Hepatocyte (in vitro differentiated cells): ENCODE measurements at places on chromosomes 12 and 14. TPM values are rescaled to one million over a fixed set of nuclear protein-coding genes. Genes with fewer than 3 reads are reported as not detected.

Gene CLEC9A
- not detected in 2 replicates for polyA plus RNA-seq

GRCh38 chr14:91237219-91237618 lies 7.3 kb downstream of the GPR68 start:
- no peak for DNase-seq

DNA sequence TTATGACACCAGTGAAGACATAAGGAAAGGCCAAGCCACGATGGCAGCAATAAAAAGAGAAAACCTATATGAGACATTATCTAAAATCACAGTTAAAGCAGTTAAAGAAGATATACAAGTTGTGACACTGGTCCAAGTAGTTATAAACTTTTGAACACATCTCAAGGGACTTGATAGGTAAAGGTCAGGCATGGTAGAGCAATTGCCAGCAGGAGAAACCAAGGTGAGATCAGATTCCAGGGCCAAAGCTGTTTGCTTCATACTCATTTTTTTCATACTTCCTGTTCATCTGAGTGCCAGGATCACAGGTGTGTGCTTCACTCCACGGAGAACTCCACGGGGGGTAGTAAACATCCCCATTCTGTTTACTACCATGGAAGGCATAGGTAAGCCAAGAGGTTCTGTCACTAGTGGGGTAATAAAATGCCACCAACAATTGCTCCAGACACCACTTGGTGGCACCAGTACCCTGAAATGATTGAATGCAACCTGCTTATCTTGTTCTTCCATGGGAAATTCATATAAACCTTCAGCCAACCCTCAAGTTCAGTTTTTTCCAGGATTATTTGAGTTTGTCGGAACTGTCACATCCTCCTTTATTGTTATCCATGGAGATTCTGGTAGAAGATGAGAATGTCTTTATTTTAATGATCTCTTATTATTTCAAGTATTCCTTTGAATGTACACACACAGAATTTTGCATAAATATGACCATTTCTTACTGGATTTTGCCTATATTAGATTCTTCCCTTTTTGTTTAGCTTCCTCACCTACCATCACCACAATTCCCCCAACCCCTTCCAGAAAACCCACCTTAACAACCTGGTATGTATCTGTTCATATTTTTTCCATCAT lies 59.2 kb upstream of the TSPAN8 start:
- DNase-seq: peak; percentile 41

- DNase-seq: no peak
These were observed 164.4 kb upstream of the HIF1A start for GRCh38 chr14:61530896-61531295.

DNA sequence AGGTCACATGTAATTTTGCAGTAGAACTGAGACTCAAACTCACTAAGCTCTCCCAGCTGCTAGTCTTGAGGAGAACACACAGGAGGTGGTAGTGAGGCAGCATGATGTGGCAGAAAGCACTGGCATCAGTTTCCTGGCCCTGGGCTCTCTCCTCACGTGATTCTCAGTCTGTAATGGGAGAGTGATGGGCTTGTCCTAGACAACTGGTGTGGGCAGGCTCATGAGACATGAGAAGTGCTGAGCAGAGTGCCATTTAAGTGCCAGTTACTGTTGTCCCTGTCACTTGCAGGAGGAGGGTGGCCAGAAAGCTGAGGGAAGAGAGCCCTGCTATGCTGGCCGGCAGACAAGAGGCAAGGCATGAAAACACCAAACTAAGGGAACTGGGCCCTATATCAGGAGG lies 48.5 kb upstream of the OVCH1 start:
- no peak for DNase-seq

Gene SYCP3
- 1.0 and 1.2 TPM in 2 replicates for polyA plus RNA-seq

GRCh38 chr14:68939893-68940613 lies 39.0 kb downstream of the ACTN1 start:
- peak; percentile 80 for DNase-seq

Gene POTEG
- polyA plus RNA-seq: not detected in 2 replicates

DNA sequence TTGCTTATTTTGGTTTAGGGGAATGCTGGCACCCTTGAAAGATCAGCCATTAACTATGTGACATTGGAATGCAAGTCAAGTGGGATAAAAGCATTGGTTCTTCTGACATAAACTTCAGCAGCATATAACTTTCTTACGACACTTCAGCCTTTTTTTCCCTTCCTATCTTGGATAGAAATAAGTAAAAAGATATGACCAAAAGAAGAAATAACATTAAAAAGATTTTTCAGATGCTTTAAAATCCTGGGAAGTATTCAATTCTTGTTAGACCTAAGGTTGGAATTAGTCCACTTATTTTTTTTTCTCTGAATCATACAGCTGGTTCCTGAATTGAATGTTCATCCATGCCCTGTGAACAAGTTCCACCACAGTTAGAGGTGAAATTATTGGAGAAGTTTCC lies 85.6 kb upstream of the TSPAN8 start:
- DNase-seq: no peak

GRCh38 chr12:107379852-107380567 lies 286.7 kb upstream of the CRY1 start:
- DNase-seq: peak; percentile 51

Gene CBLN3
- 0.99 and 2.4 TPM in 2 replicates for polyA plus RNA-seq

Gene SERPINA1
- 3,463 and 3,480 TPM in 2 replicates for polyA plus RNA-seq

DNA sequence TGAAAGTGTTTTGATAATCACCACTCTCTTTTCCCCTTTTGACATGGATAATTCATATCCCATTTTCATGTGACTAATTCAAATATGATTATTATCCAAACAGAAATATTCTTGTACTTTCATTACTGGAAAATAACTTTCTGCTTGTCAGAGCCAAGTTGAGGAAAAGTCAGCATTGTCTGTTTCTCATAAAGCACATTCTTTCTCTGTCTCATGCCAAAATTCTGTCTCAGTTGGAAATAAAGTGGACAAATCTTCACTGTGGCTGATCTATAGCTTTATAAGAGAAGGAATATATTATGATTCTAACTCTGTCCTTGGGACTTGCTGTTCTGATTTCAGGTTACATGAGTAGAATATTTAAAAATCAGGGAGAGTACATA lies 22.7 kb upstream of the PRICKLE1 start:
- DNase-seq: no peak

GRCh38 chr12:107704041-107704440 lies 18.4 kb downstream of the PWP1 start:
- no peak for DNase-seq

DNA sequence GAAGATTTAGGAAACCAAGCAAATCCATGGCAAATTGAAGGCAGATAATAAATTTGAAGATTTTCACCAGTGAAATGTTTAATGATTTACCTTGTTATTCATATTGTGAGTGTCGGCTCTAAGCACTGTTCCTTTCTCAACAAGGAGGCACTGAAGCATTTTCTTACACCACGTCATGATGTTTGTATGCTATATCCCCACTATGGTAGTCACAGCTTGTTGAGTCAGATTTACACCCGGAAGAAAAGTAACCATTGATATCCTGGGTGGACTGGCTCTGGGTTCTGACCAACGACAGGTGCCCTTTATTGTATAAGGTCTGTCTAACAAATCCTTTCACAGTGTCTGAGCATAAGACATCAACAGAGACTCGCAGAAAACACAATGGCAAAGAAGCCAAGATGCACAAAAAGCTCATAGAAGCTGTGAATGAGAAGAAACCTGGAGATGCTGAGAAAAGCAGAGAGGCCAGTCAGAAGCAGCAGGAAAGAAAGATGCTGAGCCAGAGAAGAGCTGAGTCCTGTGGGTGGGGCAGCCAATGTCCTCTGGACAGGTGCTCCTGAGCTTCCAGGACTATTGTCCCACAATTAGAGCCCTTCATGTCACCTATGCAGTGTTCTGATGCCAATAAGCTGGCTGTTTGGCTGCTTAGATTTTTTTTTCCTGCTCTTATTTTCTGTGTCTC lies 49.7 kb upstream of the ARHGAP5 start:
- no peak for DNase-seq

Gene MGST1
- 300 and 434 TPM in 2 replicates for polyA plus RNA-seq

Gene PTCSC3
- polyA plus RNA-seq: not detected in 2 replicates

- no peak for DNase-seq
These were observed 51.7 kb downstream of the ATP23 start for GRCh38 chr12:57993030-57993429.

DNA sequence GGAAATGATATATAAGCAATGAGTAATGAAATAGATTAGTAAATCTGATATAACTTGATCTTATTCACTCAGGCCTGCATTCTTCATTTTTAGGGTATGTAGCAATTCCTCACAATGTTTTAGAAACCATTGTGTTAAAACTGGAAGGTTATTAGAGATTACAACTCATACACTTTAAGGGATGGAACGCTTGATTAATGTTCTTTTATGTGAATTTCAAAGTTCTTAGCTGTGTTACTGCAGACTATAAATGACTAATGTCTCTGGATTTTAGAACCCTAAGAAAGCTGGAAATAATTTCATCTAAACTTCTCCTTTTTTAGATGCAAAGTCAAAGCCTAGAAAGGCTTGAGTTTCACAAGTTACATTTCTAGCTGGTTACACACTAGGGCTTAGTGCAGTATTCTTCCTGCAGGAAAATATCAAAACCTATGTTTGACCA lies 148.2 kb upstream of the CLEC14A start:
- DNase-seq: no peak

DNA sequence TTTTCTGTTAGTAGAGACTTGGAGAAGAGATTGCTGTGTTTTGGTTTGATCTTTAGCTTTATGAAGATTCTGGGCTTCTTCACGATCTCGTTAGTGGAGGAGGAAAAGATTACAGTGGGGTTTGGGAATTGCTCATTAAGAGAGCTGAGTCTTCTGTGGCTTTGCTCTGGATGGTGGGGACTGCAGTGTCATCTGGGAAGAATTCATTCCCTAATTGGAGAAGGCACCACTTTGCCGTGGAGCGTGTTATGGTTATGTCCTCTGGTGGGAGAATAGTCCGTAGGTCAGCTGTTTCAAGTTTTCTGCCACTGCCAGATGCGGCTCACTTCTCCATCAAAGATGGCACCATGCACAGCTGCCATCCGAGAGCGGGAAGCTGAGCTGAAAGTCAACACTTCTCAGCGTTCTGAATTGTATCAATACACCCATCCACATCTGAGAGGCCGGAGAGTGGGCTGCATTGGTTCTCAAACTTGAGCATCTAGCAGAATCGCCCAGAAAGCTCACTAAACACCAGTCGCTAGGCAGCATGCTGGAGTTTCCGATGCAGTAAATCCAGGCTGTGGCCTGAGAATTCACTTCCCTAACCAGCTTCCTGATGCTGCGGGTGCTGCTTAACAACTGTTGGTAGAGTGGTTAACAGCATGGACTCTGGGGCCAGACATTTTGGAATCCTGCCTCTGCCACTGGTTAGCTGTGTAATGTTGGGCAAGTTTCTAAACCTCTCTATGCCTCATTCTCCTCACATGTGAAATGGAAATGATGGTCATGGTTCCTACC lies 117.8 kb downstream of the PLXNC1 start:
- no peak for DNase-seq

GRCh38 chr12:69388371-69388770 lies 28.8 kb downstream of the YEATS4 start:
- peak; percentile 53 for DNase-seq

GRCh38 chr12:3342051-3342450 lies 149.0 kb upstream of the PRMT8 start:
- DNase-seq: peak; percentile 81

Gene TSPAN11
- 3.3 and 5.2 TPM in 2 replicates for polyA plus RNA-seq

Gene TAS2R43
- 0.44 and 0.69 TPM in 2 replicates for polyA plus RNA-seq

DNA sequence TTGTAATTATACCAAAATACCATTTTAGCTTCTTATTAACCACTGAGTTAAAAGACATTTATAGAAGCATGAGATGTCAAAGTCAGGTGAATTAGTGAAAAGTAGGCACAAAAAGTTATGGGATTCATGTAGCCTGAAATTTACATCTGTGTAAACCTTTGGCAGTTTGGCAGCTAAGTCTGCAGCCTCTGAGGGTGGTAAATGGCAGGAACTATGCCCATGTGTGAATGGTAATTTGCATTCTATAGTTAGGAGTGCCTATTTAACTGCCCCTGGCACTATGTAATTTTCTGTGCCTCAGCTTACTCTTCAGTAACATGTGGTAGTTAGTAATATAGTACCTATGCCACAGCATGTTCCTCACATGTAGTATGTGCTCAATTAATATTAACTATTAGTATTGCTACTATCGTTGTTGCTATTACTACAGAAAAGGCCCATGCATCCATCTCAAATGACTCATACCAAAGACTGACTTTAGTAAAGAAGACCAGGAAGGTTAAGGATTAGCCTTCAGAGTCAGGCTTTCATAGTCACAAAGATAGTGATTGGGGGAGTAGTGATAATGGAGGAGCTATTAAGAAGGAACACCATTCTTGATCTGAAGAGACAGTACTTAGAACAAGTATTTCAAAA lies 258.7 kb upstream of the BTG1 start:
- no peak for DNase-seq

DNA sequence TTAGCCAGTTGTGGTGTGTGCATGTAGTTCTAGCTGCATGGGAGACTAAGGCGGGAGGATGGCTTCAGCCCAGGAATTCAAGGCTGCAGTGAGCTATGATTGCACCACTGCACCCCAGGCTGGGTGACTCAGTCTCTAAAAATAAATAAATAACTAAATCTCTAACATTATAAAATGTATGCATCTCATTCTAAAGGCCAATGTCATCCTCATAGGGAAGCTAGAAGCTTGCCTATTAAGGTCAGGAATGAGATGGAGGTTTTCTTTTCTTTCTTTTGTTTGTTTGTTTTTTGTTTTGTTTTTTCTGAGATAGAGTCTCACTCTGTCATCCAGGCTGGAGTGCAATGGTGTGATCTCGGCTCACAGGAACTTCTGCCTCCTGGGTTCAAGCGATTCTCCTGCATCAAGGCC lies 48.8 kb upstream of the PAPLN start:
- no peak for DNase-seq

- no peak for DNase-seq
These were observed 7.8 kb downstream of the GALNT6 start for GRCh38 chr12:51383269-51383905.

DNA sequence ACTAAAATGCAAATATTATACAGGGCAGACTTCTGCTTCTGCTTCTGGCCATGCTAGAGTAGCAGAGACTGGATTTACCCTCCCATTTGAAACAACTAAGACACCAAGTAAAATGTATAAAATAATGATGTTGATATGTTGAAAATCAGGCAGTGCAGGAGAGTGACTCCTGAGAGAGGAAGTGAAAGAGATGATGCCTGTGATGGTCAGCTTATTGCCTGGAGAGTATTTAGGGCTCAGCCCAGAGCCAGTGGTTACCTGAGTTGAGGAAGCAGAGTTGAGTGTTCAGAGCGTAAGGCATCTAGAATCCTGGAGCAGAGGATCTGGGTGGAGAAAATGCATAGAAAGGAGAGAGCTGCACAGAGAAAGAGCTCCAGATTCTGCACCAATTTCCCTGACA lies 131.8 kb upstream of the C14orf180 start:
- no peak for DNase-seq

- DNase-seq: no peak
These were observed 12.5 kb downstream of the PCNX1 start for GRCh38 chr14:70919774-70920173.

Gene LHX5
- polyA plus RNA-seq: 0.06 TPM in 1 of 2 replicates, not detected in the other

DNA sequence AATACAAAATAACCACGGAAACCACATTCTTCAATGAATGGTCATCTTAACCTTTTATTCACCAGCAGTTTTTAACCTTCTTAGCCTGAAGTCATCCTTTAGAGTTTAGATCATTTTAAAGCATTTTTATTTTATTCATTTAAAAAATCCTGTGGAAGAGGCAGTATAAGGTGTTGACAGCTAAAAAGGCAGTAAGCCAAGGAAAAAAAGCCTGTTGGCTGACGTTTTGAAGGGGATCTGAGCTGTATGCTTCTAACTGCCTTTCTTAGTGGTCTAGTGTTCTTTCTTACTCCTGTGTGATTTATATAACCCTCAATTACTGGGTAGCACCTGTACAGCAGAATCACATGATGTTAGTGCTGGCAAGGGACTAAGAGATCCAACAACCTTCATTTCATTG lies 438.3 kb upstream of the SEL1L start:
- no peak for DNase-seq
